ENCODE measurements at places on chromosomes 16 and 17.

- no peak for DNase-seq
Observed at GRCh38 chr17:40024901-40025300, 9.7 kb downstream of the CSF3 start.

GRCh38 chr17:46044286-46044928, 45.4 kb downstream of the STH start:
- DNase-seq: no peak

DNA sequence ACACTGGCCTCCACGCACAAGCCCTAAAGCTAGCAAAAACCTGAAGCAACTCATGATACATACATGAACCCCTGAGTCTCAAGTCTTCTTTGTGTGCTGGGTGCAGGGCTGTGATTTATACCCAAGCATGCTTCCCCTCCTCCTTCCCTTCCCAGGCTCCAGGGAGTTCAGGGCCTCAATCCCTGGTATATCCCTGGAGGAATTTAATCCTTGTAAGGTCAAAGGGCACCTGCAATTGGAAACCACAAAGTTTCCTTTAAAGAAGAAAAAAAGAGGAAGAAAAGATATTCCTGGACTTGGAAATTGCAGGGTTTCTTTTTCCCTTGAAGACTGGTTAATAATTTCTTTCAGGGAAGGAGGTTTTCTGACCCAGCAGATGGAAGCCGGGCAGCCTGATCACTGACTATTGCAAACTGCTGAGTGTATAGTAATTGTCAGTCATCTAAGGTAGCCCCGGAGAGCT, 182.3 kb downstream of the AATF start:
- DNase-seq: no peak

GRCh38 chr17:10243883-10244844, 45.8 kb upstream of the GAS7 start:
- DNase-seq: no peak

GRCh38 chr17:565521-565920, 149.1 kb downstream of the VPS53 start:
- DNase-seq: no peak

GRCh38 chr17:28738680-28739384, 5.0 kb upstream of the TRAF4 start:
- no peak for DNase-seq
